ENCODE measurements at places on chromosomes 1 and 21. TPM values are rescaled to one million over a fixed set of nuclear protein-coding genes. Genes with fewer than 3 reads are reported as not detected.

Gene CCDC30
- total RNA-seq, result 0.37 TPM

Gene TEX38
- not detected for total RNA-seq

Gene CA6
- total RNA-seq, result not detected

DNA sequence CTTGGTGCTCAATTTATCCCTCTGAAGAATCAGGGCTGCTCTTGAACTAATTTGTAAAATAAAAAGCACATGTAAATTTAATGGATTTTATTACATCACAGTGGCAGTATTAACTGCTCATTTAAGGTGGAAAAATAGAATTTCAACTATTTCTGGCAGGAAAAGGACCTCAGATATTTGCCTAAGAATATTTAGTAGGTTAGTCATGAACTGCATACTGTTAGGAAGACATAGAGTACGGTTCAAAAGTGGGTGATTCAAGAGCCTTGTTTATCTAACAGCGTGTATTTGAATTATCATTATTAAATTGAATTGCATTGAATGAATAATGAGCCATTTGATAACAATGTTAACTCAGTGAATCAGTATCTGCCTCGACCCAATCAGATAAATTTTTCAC, 248.8 kb upstream of the PBX1 start:
- DNase-seq, result no peak

DNA sequence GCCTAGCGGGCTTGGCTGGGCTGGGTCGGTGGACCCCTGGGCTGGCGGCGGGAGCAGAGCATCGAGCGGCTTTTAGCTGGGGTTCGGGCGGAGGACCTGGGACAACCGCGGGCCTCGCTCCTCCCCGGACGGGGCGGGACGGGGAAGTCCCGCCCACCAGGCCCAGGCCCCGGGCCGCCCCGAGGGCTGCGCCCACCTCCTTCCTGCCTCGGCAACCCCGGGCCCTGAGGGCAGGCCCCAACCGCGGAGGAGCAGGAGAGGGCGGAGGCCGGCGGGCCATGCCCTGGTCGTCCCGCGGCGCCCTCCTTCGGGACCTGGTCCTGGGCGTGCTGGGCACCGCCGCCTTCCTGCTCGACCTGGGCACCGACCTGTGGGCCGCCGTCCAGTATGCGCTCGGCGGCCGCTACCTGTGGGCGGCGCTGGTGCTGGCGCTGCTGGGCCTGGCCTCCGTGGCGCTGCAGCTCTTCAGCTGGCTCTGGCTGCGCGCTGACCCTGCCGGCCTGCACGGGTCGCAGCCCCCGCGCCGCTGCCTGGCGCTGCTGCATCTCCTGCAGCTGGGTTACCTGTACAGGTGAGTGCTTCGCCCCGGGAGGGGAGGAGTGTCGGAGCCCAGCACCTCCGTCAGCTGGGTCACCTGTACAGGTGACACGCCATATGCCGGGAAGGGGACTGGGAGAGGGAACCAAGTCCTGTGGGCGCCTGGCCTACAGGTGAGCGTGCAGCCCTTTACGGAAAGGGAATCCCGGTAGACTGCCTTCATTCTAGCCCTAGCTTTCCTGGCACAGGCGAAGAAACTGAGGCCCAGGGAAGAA, at the start of gene XKR8:
Gene XKR8, plus strand, starts transcription at position 182 of the 812 bp plus-strand sequence. Its CDS starts 97 bp downstream, at position 279.
- peak; percentile 88 for DNase-seq

GRCh38 chr1:8524627-8525157, 206.8 kb downstream of the SLC45A1 start:
- no peak for DNase-seq

GRCh38 chr1:91611483-91611917, 110.8 kb downstream of the CDC7 start:
- no peak for DNase-seq

- no peak for DNase-seq
Measured at GRCh38 chr1:244111027-244111426, 59.9 kb downstream of the ZBTB18 start.

DNA sequence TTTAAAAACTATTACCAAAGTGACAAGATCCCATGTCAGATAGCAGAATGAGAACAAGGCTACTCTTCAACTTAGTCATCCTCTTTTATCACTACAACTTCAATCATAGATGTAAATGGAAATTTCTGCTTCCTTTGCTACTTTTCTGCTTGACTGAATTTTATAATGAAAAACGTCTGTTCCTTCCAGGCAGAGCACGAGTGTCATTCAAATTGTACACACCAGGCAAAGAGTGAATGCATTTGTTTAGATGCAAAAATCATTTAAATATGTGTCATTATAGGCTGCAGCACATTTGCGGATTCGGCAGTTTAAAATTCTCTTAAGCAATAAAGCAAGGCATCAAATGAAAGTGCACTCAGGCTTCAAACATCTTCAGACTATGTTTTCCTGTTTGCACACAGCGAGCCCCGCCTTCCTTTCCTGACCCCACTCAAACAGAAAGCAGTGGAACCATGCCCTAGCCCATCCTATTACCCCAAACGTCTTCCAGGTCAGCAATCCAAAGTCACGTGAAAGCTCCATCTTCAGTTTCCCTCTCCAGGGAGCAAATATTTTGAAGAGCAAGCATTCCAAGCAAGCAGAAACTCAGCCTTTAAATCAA, 99.6 kb downstream of the APP start:
- DNase-seq, result no peak

- no peak for DNase-seq
Measured at GRCh38 chr1:196399713-196400112, 208.5 kb downstream of the KCNT2 start.

- DNase-seq, result no peak
Measured at GRCh38 chr1:3907031-3907534, 7.0 kb upstream of the C1orf174 start.

- DNase-seq, result no peak
Measured at GRCh38 chr1:173507205-173507846, 30.2 kb downstream of the PRDX6 start.
